GM23248 (cell line): ENCODE measurements at places on chromosomes 3 and 15.
A peak's percentile ranks its signal among the peaks of the same experiment; 100 is the strongest.

DNA sequence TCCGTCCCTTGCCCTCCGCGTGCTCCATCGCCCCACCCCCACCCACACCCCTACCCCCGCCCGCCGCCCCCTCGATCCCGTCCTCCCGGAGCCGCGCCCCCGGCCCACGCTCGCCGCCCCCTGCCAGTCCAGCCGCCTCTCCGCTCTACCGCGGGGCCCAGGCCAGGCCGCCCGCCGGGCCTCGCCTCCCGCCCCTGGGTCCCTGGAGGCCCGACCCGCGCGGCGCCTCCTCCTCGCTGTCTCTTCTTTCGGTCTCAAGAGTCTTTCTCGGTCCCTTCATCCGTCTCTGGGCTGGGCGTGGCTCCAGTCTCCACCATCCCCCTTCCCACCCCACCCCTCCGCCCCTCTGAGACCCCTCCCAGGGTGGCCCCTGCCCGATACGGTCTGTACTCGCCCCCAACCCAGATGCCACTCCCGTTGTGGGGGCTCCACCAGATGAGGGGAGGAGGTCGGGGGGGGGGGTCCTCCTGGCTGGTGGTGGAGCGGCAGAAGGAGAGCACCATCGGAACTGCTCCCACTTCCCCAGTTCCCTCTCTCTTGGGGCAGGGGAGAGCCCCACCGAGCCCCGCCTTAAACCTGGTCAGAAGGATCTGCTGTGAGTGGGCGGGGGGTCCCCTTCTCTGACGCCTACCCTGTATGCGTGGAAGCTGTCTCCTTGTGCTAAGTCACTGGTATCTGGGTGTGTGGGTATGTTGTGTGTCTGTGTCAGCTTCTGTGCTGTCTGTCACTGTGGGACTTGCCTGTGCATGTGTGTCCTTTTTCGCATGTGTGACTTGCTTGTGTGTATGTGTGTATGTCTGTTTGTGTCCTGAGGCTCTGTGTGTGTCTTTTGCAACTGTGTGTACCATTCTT is 1.0 kb downstream of the PRKCD start:
- peak; percentile 65 for DNase-seq

GRCh38 chr15:70083418-70083817 is 14.3 kb downstream of the TLE3 start:
- no peak for DNase-seq

- no peak for DNase-seq
These were observed 277.1 kb downstream of the XXYLT1 start for GRCh38 chr3:194993896-194994295.

- no peak for DNase-seq
These were observed 5.5 kb upstream of the SNX22 start for GRCh38 chr15:64146041-64146440.

DNA sequence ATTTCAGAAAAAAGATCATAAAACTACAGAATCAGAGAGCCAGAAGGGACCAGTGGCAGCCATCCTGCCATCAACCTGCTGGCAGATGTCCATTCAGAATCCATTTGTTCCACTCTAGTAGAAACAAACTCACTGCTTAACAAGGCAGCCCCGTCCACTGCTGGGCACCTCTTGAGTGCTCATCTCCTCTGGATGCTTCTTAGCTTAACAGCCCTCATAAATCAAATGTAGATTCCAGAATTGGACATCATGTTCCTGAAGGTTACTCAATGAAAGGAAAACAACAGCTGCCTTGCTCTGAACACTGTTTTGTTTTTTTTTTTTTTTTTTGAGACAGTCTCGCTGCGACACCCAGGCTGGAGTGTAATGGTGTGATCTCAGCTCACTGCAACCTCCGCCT is 37.3 kb downstream of the ABCC5 start:
- DNase-seq, result no peak

DNA sequence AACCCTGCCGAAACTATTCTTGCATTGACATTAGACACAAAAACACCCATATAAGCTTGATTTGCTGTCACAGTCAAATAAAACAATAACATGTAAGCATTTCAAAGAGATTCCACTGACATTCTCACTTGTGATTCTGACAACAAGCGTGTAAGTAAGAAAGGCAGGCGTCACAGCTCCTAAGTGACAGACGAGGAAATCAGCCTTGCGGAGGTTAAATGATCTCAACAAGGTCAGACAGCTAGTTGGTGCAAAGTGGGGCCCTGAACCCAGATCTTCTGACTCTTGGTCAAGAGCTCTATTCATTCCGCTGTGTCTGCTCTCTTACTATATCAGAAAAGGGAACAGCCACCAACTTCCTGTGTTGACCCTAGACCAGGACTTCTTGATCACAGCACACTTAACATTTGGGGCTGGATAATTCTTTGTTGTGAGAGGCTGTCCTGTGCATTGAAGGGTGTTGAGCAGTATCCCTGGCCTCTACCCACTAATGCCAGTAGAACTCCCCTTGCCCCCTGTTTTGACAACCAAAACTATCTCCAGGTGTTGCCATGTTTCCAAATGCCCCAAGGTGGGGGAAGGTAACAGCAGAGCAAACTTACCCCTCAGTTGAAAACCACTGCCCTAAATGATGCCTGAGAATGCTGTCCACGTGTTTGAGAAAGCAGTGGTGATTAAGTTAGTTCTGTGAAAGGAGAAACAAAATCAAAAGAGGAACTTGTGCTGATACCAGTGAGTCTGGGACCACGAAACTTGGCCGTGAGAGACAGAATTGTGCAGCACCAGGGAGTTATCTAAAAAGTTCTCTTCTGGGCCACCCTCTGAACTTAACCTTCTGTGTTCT is 86.1 kb downstream of the LIPC start:
- no peak for DNase-seq

DNA sequence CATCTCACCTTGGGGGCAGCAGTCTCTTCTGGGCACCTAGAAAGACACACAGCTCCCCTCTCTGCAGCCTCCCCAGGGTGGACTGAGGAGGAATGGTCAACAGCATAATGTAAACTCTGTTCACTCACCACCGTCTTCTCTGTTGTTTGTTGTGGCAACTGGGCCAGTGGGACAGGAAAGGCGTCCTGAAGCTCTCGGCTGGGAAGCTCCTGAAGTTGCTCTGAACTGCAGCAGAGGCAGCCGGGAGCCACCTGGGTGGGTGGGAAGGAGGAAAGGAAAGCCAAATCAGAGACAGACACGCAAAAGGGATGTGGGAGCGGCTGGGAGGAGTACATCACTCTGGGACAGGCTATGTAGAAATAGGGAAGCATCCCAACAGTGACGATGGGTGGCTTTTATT is 52.7 kb downstream of the MYLK start:
- no peak for DNase-seq

DNA sequence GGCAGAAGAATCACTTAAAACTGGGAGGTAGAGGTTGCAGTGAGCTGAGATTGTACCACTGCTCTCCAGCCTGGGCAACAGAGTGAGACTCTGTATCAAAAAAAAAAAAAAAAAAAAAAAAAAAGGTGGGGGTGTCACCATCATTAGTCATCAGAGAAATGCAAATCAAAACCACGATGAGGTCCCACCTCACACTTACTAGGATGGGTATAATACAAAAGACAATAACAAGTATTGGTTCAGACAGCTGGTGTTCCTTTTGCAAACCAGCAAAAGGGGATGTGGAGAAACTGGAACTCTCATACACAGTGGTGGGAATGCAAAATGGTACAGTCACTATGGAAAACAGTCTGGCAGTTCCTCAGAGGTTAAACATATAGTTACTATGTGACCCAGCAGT is 78.7 kb upstream of the TSC22D2 start:
- DNase-seq, result no peak

- DNase-seq, result peak; percentile 56
These were observed 181.2 kb upstream of the TTC14 start for GRCh38 chr3:180420804-180421203.

GRCh38 chr3:4476496-4476895 is 9.4 kb upstream of the SUMF1 start:
- no peak for DNase-seq

- peak; percentile 35 for DNase-seq
These were observed 3.2 kb downstream of the SETD5 start for GRCh38 chr3:9400616-9401015.

DNA sequence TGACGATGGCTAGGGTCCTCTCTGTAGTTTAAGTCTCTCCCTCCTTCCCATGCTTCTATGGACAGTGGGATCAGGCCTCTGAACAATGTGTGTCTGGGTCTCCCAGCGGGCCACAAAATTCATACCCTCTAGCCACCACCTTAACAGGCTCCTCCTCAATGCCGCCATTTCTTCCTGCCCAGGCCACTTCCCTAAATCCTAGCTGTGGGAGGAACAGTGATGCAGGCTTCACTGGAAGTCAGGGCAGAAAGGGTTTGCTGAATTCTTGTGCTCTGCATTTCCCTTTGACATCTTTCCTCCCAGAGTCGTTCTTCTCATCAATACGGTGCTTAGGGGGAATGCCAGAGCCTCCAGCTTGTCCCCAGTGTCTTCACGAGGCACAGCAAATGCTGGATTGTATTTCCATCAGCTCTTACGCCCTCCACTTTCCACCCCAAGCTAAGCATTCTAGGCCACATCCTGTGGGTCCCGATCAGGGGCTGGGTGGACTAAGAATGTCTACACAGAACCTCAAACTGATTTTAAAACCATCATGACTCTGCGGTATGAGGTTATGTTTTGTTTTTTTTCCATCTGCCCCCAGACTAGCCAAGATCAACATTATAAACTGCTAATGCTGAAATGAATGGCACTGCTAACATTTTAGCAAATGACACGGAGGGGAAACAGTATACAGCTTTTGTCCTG is 11.9 kb upstream of the LDHAL6B start:
- no peak for DNase-seq

- DNase-seq, result no peak
These were observed 128.2 kb upstream of the HES1 start for GRCh38 chr3:194007592-194008337.

DNA sequence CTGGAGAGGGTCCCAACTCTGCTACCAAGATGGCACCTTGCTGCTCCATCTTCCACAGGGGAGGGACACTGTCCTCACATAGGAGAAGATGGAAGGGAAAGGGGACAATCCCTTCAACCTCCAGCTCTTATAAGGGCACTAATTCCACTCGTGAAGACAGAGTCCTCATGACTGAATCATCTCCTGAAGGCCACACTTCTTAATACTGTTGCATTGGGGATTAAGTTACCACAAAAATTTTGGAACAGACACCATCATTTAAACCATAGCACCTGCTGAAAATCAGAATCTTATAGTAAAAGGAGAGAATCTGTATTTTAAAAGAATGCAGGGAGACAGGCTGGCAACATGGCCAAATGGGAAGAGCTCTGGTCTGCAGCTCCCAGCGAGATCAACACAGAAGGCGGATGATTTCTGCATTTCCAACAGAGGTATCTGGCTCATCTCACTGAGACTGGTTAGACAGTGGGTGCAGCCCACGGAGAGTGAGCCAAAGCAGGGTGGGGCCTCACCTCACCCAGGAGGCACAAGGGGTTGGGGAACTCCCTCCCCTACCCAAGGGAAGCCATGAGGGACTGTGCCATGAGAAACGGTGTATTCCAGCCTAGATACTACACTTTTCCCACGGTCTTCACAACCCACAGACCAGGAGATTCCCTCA is 69.4 kb upstream of the LIPC start:
- peak; percentile 18 for DNase-seq

GRCh38 chr15:70585707-70586034 is 177.7 kb downstream of the UACA start:
- DNase-seq, result no peak

DNA sequence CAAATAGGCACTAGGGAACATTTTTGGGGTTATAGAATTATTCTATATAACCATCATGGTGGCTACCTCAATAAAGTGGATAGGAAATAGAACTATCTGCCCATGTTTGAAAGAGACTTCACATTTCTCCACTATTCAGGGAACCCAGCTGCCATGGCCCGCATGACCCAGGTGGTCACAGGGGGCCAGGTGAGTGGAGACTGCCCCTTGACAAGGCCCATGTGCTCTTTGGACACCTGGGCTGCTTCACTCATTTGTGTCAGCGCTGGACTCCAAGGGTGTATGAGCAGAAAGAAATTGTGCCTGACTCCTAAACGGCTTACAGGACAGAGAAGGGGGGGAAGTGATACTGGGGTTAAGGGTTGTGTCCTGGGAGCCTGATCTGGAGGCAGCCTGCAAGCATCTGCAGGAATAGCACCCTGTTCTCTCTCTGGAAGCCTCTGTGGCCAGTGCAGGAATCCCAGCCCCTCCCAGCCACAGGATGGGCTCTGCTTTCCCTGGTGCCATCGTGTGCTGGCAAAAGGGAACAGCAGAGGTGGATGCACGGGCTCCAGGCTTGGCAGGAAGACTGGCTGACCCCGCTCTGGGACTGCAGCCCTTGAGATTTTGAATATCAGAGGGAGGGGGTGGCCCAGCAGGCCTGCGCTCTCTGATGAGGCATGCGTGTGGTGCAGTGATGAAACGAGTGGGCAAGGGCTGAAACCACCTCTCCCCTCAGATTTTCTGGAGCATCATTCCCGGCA is 9.1 kb upstream of the C3orf22 start:
- DNase-seq, result no peak

DNA sequence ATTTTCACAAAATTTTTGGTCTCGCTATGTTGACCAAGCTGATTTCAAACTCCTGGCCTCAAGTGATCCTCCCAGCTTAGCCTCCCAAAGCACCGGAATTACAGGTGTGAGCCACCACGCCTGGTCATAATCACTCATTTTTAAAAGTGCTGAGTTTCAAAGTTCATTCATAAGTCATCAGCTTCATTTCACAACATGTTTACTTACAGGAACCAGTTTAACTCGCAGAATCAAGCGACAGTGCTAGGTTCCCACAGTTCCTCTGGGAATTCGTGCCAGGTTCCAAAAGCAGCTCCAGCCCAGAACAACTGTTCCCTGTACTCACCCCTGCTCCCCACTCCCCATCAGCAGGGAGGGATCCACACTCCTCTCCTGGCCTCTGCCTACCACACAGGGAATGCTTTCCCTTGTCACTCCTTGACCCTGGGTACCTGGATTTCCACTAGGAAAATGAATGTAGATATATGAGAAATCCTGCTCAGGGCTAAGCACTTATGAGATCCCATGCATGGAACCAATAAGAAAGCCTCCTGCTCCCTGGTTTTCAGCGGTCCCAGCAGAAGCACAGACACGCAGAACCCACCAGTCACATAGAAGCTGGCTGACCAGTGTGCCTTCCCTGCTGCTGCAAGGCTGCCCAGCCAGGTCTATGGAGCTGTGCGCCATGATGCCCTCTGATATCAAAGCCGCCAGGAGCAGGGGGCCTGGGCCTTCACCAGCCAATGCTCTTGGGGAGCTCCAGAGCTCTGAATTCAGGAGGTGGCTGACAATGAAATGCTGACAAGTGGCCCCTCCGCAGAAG is 72.3 kb downstream of the ITGB5 start:
- no peak for DNase-seq

- no peak for DNase-seq
These were observed 400.5 kb downstream of the PTPRG start for GRCh38 chr3:61961900-61962299.
